ENCODE measurements at places on chromosomes 6 and 20. TPM values are rescaled to one million over a fixed set of nuclear protein-coding genes. Genes with fewer than 3 reads are reported as not detected.

ARMC12 gene
- total RNA-seq: 0.13 TPM

MAS1 gene
- total RNA-seq: not detected

MICB gene
- 33.1 TPM for total RNA-seq

PNPLA1 gene
- not detected for total RNA-seq

GRIK2 gene
- not detected for total RNA-seq

MEA1 gene
- total RNA-seq: 43.7 TPM

RAET1L gene
- total RNA-seq: not detected

IP6K3 gene
- total RNA-seq: not detected

POLR3F gene
- total RNA-seq: 17.7 TPM

ADGRF4 gene
- not detected for total RNA-seq

C20orf141 gene
- total RNA-seq: not detected

ZSWIM3 gene
- 4.8 TPM for total RNA-seq

HMGCLL1 gene
- not detected for total RNA-seq

SLC13A3 gene
- total RNA-seq: 0.43 TPM

EEF1A2 gene
- total RNA-seq: 1.0 TPM

EPHA7 gene
- total RNA-seq: 0.40 TPM

KCNK5 gene
- not detected for total RNA-seq

SYCP2L gene
- not detected for total RNA-seq

ZNF311 gene
- total RNA-seq: 0.66 TPM

TFAP2C gene
- not detected for total RNA-seq

OTOR gene
- not detected for total RNA-seq

C6orf141 gene
- 7.8 TPM for total RNA-seq

SMIM13 gene
- total RNA-seq: 17.9 TPM

SEL1L2 gene
- not detected for total RNA-seq

NR2E1 gene
- total RNA-seq: not detected

RRAGD gene
- total RNA-seq: 0.27 TPM

PRDM13 gene
- total RNA-seq: not detected

LRFN2 gene
- total RNA-seq: not detected

ADGRF1 gene
- total RNA-seq: not detected
